ENCODE measurements at places on chromosomes 5 and 9.

DNA sequence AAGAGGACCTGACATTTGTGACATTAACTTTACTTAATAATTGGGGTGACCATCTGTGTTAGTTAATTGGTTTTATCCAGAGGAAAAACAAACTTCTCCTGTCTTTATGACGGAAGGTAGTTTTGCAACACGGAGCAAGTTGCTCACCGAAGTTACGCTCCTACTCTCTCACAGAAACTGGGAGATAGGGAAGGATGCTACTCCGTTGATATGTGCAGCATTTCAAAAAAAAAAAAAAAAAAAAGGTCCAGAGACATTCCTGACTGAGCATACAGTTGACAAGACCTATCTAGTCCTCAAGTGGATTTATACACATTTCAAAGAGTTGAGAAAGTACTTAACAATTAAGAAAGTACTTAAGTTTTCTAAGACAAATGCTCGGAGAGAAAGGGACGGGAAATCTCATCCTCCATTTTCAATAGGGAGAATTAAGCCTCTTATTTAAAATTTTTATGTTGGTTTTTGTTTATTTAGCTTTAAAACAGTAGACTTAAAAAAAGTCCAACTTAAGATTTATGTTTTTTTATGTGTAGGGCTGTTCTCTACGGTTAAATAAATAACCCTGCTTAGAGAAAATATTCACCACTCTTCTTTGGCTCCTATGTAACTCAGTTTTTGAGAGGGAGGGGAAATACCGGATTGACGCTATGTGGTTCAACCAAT is 455 bp upstream of the FER start:
- peak; percentile 10 for DNase-seq

DNA sequence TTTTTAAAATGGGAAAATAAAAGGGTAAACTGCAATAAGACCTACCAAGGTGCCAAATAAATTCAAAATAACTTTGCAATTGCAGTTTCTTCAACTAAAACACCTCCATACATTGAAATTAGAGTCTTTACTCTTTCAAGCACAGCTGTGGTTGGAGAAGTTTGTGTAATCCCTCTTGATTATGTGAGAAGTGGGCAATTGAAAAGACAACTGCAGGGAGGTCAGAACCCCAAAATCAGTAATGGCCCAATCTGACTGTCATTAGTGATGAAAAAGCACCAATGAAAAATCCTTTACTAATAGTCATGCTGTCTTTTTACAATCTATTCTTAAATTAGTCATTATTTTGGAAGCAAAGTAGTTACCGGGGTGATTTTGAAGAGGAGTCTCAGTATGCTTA is 116.7 kb upstream of the RGMB start:
- DNase-seq: no peak

GRCh38 chr5:55853818-55854217 is 2.7 kb downstream of the IL31RA start:
- no peak for DNase-seq

DNA sequence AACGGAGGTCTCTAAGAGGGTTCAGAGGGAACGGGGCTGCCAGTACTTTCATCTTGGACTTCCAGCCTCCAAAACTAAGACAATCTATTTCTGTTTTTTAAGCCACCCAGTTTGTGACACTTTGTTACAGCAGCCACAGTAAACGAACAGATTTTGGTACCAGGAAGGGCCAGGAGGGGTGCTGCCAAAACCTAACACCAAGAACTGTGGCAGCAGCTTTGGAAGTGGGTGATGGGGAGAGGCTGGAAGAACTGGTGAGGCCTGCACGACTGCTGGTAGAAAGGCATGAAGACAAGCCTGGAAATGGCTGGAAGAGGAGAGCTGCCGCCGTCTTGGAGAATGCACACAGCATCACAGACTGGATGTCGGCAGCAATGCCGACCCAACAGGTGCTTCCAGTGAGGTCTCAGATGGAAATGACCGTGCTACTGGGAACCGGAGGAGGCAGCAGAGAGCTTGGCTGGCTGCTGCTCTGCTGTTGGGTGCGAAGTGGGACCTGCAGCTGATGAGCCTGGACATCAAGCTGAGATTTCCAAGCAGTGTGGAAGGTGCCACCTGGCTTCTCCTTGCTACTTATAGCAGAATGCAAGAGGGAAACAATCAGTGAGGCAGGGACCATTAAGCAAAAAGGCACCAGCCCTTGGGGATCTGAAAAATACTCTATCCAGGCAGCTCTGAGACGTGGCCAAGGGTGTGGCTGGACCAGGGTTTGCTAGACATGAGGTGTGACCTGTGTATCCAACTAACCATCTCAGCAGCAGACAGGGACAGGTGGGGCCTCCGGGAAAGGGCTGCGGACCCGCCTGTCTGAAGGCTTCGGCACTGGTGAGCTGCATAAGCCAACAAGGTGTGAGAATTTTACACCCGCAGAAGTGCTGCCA is 4.7 kb upstream of the TMEM210 start:
- DNase-seq: no peak

GRCh38 chr9:99721898-99722297 is 99.8 kb upstream of the NR4A3 start:
- DNase-seq: no peak

Measured in retina (tissue), 1 donor.